Uterus (tissue), 4 donors: ENCODE measurements at places on chromosomes 1 and 21.
A peak's percentile ranks its signal among the peaks of the same experiment; 100 is the strongest.

DNA sequence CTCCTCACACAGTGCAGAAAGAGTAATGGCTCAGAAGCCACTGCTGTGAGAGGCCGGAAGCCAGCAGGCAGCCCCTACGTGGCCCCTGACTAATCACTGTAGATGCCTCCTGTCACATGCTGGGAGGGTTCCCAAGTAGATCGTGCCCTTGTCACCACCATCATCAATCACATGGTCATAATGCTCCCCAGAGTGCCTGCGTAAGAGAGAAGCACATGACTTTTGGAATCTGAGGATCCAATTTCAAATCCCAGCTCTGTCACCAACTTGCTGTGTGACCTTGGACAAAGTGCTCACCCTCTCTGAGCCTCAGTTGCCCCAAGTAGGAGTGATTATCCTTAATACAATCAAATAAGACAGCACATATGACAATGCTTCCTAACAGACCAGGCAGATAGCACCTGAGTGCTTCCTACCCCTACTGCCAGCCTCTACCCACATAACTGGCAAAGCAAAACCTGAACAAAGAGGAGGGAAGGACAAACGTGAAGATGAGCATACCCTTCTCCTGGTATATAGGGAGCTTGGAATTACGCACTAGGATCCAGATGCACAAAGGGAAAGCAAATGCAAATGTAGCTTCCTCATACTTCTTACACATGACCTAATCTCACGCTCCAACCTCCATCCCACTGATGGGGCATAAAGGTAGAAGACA is 65.7 kb downstream of the SDC3 start:
- no peak for DNase-seq

- DNase-seq: peak; percentile 91
These were observed 2.8 kb downstream of the S100A6 start for GRCh38 chr1:153532769-153533599.

DNA sequence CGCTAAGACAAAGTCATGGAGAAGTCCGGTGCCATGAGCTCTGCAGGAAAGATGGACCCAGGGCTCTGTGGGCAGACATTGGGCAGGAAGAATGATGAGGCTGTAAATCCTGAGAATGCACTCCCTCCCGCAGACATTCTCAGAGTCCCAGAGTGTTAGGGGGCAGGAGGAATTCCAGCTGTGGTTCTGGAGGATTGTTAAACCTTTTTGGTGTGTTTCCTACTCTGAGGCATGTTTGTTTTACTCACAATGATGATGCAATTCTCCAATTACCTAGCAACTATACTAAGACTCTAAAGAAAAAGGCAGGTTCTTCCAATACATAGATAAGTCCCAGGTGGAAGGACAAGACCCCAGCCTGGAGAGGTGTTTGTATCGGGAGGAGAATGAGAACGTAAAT is 2.8 kb upstream of the CAPN9 start:
- no peak for DNase-seq

DNA sequence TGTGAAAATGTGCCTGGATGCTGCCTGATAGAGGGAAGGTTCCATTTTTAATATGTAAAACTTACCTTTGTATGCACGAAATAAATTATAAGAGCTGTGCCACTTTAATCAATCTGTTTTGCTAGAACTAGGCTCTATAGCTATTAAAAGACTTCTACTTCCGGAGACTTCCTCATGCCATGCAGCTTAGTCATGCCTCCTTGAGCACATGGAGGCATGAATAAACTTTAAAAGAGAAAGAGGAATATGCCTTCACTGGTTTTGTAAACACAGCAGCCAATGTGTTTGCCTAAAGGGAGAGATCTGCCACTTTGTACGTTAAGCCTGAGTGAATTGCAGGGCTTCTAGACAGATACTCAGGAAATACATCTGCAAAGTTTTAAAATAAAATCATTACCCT is 604.6 kb downstream of the LRRIQ3 start:
- no peak for DNase-seq

DNA sequence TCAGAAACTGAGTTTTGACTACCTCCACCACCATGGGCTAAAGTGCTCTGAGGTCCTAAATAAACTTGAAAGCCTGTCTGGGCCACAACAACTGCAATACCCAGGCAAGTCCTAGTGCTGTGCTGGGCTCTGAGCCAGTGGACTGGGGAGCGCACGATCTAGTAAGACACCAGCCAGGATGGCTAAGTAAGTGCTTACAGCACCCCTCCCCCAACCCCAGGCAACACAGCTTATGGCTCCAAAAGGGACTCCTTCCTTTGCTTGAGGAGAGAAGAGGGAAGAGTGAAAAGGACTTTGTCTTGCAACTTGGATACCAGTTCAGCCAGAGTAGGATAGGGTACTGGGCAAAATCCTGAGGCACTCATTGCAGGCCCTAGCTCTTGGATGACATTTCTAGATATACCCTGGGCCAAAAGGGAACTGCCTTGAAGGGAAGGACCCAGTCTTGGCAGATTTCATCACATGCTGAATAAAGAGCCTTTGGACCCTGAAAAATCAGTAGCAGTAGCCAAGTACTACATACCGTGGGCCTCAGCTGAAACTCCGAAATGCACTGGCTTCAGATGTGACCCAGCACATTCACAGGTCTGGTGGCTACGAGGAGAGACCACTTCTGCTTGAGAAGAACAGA is 1.6 kb downstream of the C1orf105 start:
- DNase-seq: no peak

GRCh38 chr1:43779805-43780403 is 72.6 kb downstream of the ST3GAL3 start:
- no peak for DNase-seq

- DNase-seq: no peak
These were observed 24.8 kb downstream of the ADGRB2 start for GRCh38 chr1:31739346-31739745.

GRCh38 chr1:27528818-27529703 is 39.1 kb upstream of the WASF2 start:
- peak; percentile 97 for DNase-seq

DNA sequence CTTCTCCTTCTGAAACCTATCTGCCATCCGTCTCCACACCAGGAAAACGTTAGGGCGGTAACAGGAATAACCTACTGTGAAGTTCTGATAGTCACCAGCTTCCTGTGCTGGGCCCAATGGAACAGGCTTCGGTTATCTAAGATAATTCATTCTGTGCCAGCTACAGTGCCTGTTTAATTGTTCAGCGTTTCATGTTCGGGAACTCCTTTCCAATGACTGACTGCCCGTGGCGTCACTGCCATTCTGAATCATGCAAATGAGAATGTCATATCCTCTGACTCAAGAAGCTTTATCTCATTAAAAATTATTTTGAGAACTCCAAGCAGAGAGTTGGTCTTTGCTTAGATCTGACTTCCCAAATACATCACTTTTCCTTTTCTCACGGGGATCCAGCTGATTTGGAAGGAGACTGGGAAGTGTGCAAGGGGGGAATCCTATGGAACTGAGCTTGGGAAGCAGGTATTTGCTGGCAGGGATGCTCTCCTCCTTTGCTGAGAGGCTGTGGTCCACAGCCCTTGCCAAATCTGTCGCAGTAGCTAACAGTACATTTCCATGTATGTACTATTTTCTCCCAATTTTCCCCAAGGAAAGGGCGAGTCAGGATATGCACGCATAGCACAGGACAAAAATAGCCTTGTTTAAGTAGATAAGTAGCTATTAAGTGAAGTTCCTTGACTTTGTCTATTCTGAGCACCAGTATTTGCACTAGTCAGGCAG is 358.7 kb downstream of the LTN1 start:
- DNase-seq: no peak

DNA sequence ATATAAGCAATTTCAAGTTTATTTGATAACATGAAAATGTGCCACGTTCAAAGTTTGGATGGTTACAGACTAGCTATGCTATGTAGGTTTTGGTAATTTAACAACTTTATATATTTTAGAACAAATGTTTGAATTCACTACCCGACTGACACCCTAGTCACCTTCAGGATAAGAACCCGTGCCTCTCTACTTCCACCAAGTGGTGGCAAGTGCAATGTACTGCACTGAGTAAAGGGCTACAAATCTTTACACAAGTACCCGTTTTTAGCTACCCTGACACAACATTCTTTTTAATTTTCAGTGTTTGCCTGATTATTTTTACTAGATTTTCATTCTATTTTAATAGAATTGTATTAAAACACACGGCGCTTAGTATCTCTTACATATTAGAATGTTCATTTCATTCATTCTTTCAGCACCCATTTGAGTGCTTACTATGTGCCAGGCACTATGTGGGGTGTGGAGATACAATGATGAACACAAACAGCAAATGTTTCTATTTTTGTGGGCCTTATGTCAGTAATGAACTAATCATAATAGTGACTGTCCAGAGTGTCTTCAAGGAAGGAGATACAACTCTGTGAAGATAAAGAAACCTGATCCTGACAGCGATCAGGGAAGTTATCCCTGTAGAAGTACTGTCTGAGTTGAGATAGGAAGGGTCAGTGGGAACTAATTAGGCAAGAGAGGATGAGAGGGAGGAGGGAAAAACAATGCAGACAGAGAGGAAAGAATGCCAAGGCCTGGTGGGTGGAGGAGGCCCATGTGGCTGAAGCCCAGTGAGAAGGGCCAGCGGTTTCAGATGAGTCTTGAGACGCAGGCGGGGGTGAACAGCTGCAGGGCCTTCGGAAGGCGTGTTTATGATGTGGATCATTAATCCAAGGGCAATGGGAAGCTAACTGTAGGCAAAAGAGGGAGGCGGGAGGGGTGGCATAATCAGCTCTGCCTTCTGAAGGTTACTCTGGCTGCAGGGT is 3.8 kb downstream of the LCA5L start:
- no peak for DNase-seq

DNA sequence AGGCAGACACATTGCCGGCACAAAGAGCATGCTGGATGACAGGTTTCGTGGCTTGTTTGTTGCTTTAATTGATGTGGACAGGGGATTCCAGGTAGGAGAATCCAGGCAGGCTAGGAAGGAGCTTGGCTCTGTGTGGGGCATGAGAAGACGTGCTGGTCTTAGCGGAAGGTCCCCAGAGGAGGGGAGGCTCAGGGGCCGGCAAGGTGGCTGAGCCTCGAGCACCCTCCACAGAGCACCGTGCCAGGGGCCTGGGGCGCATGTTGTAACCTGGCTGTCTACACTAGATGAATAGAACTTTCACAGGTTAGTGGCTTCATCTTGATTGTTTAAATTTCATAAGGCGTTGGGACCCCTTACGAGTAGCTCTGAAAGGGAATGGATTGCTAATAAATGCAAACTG is 223.1 kb downstream of the CAMTA1 start:
- DNase-seq: no peak

DNA sequence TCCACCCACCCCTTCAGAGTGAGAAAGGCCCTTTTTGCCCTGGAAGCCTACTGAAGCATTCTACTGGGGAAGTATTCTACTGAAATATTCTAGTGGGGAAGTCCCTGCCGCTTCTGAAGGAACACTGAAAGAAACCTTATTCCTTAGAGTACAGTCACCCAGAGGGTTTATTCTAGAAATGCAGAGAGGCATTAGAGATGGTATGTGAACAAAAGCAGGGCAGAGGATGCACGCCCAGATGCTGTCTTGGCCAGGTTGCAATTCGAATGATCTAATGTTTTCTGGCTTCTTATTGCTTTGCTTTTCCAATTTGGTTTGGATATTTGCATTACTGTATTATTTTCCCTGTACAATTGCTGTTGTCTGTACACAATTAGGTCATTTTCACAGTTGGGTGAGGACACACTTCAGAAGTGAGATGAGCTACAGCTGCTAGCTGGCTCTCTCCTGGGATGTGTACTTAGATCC is 37.1 kb downstream of the CCN1 start:
- no peak for DNase-seq

DNA sequence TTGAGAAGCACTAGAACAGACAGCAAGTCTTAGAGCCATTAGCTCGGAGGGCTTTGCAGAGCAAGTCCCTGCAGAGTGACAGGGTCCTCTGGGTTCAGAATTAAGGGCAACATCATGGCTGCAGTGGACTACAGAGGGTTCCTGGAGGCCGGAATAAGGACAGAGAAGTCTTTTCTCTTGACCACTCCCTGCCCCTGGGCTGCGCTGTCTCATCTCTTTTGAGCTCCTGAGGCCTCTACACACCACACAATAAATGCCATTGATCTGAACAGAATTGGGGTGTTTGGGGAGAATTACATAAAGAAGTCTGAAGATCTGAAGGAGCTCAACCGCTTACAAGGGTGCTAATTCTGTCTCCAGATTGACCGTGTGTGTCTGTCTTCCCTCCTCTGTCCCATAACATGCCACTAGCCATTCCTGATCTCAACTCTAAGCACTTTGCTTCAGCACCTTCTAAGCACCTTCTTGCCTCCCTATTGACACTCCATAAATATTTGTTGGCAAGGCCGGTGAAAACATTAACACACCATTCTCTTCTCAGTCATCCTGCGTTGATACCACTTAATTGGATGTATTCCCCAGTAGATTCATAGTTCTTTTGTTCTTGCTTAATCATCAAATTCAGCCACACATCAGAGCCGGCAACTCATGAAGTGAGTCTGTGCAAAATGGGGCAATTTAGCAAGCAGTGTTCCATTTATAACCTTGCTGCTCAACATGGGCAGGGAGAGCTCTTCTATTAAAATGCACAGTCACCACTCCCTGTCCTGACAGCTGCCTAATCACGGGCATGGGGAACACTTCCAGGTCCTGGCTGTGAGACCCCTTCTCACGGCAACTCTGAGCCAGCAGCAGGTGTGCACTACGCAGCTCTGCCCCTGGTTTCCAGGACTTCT is 49.7 kb downstream of the NMNAT2 start:
- DNase-seq: no peak
